ENCODE measurements at places on chromosomes 1 and 21. TPM values are rescaled to one million over a fixed set of nuclear protein-coding genes. Genes with fewer than 3 reads are reported as not detected.

The SLC5A3 gene
- 3.9 TPM for total RNA-seq

The ZNF593 gene
- total RNA-seq: 48.0 TPM

The CASQ1 gene
- not detected for total RNA-seq

The IKBKE gene
- total RNA-seq: 7.6 TPM

The DNM3 gene
- 0.53 TPM for total RNA-seq

The KANK4 gene
- 0.65 TPM for total RNA-seq

The KRTAP19-3 gene
- not detected for total RNA-seq

The PRKAA2 gene
- 2.8 TPM for total RNA-seq

The COL6A2 gene
- 14.9 TPM for total RNA-seq

The SLC22A15 gene
- 0.93 TPM for total RNA-seq

The GPATCH2 gene
- total RNA-seq: 9.1 TPM

The CRYAA gene
- total RNA-seq: not detected

The FAM131C gene
- 18.6 TPM for total RNA-seq

The AIDA gene
- 74.2 TPM for total RNA-seq

The WNT9A gene
- 8.7 TPM for total RNA-seq

The SARS1 gene
- total RNA-seq: 90.1 TPM

The PKP1 gene
- 0.05 TPM for total RNA-seq

The PIGR gene
- not detected for total RNA-seq

The AMY1B gene
- not detected for total RNA-seq

The CFHR1 gene
- total RNA-seq: 0.20 TPM

The SIK1 gene
- total RNA-seq: 15.9 TPM

The COL9A2 gene
- 0.36 TPM for total RNA-seq

The SPRR4 gene
- not detected for total RNA-seq

The CD1B gene
- total RNA-seq: not detected

The DMBX1 gene
- total RNA-seq: 0.68 TPM

The TMCO2 gene
- not detected for total RNA-seq

The CPLANE2 gene
- total RNA-seq: 3.7 TPM

The PRR9 gene
- total RNA-seq: not detected

The NPPB gene
- not detected for total RNA-seq

The INSRR gene
- total RNA-seq: not detected

The EPHA2 gene
- 153 TPM for total RNA-seq

The FCRL5 gene
- not detected for total RNA-seq

The RGS13 gene
- total RNA-seq: not detected

The FGR gene
- total RNA-seq: not detected

The MANEAL gene
- 27.1 TPM for total RNA-seq

All from A549 treated with CORT108297 at 1 μM for 4 hours (cell line).